ENCODE measurements at places on chromosomes 11 and 22.

DNA sequence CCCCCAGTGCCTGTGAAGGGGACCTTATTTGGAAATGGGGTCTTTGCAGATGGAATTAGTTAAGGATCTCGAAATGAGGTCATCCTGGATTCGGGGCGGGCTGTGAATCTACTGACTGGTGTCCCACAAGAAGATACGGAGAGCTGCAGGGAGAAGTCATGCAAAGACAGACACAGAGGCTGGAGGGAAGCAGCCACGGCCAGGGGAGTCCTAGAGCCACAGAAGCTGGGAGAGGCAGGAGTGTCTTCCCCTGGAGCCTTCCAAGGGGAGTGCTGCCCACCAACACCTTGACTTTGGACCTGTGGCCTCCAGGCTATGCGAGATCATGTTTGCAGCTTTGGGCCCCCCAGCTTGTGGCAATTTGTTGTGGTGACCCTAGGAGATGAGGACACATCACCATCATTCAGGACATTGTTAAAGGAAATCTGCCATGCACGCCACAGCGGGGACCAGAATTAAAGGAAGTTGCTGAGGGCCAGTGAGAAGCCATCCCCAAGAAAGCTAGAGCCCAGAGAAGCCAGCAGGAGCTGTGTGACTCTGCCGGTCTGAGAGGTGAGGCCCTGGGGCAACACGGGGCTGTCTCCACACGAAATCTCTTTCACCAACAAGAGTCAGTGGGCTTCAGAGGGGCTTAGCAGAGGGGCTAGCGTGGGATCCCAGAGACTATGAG lies 434.7 kb downstream of the BRD1 start:
- no peak for DNase-seq

GRCh38 chr11:57936050-57936418 lies 87.6 kb upstream of the OR9Q1 start:
- DNase-seq: no peak

DNA sequence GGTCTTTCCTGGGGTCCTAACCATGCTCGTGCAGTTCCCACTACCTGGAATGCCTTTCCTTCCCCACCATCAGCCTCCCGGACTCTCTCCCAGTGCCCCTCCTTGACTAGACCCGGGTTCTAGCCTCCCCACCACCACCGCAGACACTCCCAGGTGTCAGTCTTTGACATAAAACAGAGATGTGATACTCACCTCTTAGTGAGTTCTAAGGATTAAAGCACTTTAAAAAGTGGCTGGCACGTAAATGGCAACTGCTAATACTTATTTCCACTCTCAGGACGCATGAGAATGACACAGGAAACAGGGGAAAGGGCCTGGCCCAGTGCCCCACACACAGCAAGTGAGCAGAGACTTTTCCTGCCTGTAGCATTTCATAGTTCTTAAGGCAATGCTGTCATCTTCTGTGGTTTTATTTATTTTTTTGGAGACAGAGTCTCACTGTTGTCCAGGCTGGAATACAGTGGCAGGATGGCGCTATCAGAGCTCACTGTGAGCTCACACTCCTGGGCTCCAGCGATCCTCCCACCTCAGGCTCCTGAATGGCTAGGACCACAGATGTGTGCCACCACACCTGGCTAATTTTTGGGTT lies 1.9 kb upstream of the SLC25A45 start:
- DNase-seq: no peak

GRCh38 chr11:111586388-111586831 lies 15.8 kb upstream of the SIK2 start:
- DNase-seq: peak; percentile 78

DNA sequence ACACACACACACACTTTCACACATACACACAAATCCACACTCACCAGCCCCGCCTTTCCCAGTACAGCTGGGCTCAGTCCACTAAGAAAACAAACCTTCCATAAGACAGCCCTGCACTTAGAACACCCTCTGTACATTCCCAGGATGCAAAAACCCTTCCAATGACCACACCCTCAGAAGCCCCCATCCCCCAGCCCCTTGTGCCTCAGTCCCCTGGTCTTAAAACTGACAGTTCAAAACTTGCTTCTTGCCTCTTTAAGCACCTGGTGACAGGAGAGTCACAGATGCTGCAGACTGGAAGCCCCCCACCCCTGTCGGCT lies 23.0 kb downstream of the APLNR start:
- DNase-seq: no peak

DNA sequence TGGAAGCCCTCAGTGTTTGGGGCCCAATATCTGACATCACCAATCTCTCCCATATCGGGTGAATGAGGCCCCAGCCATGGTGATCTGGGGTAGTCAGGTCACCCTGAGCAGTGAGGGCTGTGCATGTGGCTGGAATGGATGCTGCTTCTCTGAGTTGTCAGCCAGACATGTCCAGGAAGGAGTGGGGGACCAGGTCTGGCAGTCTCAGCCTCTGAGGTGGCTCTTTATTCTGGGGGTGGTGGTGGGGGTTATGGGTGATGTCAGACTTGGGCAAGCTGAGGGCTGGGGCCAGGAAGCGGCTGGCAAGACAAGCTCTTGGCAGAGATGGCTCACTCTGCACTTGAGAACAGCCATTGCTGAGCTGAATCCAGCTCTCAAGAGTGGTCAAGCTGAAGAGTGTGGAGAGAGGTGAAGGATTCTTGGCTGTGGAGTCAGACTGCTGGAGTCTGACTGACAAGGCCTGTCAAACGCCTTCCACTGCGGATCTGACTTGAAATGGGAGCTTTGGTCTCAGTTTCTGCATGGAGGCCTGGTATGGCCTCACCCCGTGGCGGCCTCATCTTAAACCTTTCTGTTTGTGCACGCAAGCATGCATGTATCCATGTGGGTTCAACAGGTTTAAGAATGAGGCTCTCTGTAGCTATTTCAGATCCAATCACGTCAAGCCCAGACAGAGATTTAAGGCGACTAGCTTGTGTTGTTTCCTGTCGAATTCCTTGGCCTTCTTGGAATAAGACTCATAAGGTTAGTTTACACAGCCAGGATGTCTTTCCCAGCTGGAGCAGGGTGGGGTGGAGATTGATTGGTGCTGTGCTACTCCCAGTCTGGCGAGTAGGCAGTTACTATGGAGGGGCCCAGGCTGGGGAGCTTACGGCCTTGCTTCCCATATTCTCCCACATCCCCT lies 83.9 kb upstream of the TIMP3 start:
- no peak for DNase-seq

- DNase-seq: peak; percentile 75
These were observed 7.4 kb downstream of the USP2 start for GRCh38 chr11:119373921-119374631.

- DNase-seq: no peak
These were observed 10.3 kb upstream of the UCP3 start for GRCh38 chr11:74019104-74019738.

DNA sequence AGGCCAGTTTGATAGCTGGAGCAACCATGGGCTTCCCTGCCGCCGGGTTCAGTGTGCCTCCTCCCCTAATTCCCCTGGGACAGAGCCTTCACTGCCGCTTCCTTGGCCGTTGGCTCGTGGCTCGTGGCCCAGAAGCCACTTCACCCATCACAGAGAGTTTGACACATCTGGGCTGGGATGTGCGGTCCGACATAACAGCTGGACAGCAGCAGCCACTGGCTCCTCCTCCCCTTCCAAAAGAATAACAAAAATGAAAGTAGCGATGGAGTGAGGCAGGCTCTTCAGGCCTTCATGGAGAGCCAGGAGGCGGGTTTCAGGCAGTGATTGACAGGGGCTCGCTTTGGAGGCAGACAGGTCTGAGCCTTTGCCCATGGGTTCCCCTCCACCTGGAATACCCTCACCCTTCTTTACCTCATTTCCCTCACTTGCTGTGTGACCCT lies 8.2 kb downstream of the CREB3L1 start:
- no peak for DNase-seq

- DNase-seq: no peak
These were observed 75.9 kb downstream of the MAML2 start for GRCh38 chr11:96267001-96267495.

DNA sequence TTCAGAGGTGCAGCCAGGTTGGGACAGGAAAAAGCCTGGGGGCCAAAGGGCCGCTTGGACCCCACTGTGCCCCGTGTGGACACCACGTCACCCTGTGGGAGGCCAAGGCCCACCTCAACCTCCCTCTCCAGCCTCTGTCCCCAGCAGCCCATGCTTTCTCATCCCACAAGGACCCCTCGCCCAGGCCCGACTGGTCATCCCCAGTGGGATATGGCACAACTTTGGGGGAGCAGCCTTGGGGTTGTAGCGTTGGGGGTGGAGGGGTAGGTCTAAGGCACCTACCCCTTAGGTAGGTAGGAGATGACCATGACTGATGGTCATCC lies 44.0 kb downstream of the IGF2 start:
- no peak for DNase-seq

DNA sequence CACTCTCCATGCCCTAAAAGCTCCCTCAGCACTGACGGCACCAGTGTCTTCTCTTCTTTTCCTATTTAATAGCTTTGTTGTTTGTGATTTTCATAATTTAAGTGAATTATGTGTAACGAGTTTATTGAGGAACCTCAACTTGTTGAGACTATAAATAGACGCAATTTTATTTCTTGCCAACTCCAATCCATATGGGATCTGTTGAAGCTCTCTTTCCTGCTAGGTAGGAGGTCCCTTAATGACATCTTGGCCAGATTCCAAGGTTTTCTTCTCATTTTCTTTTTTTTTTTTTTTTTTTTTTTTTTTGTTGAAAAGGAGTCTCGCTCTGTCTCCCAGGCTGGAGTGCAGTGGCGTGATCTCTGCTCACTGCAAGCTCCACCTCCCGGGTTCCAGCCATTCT lies 14.2 kb downstream of the RTL6 start:
- DNase-seq: no peak

- no peak for DNase-seq
These were observed 89.3 kb downstream of the ARHGAP42 start for GRCh38 chr11:100776212-100776896.

DNA sequence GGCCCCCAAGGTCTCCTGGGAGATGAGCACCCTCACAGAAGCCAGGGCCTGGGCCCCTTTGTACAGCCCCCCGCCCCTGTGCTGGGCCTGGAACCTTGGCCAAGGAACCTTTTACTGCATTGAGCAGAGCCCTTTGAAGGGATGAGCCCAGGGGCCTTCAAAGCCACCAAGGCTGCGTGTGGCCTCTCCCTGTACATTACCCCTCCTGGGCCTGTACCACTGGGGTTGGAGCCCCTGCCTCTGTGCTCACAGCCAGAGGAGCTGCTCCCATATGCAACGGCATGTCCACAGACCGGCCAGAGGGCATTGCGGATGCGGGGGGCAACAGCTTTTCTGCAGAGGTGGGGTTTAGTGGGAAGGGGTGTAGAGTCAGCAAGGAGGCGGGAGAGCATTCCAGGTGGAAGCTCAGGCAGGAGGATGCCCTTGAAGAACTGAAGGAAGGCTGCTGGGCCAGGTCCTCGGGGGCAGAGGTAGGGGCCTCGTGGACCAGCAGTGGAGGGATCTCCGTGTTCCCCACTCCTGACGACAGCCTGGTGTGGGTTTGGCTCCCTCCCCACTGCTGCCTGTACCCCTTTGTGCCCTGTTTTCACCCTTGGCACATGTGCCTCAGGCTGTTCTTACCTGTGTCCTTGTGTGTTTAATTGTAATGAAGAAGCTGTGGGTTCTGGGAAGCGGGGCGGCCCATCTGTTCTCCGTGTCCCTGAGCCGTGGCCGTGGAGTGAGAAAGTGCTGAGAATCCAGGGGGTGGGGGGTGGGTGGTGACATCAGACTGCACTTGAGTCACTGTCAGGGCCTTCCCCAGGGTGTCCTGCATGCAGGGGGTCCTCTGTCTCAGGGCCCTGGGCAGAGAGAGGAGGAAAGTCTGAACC lies 46.9 kb downstream of the ARHGAP8 start:
- DNase-seq: no peak

GRCh38 chr11:66345316-66345649 lies 379 bp upstream of the BRMS1 start:
- no peak for DNase-seq

- DNase-seq: no peak
These were observed 24.8 kb downstream of the TPST2 start for GRCh38 chr22:26565181-26565580.

DNA sequence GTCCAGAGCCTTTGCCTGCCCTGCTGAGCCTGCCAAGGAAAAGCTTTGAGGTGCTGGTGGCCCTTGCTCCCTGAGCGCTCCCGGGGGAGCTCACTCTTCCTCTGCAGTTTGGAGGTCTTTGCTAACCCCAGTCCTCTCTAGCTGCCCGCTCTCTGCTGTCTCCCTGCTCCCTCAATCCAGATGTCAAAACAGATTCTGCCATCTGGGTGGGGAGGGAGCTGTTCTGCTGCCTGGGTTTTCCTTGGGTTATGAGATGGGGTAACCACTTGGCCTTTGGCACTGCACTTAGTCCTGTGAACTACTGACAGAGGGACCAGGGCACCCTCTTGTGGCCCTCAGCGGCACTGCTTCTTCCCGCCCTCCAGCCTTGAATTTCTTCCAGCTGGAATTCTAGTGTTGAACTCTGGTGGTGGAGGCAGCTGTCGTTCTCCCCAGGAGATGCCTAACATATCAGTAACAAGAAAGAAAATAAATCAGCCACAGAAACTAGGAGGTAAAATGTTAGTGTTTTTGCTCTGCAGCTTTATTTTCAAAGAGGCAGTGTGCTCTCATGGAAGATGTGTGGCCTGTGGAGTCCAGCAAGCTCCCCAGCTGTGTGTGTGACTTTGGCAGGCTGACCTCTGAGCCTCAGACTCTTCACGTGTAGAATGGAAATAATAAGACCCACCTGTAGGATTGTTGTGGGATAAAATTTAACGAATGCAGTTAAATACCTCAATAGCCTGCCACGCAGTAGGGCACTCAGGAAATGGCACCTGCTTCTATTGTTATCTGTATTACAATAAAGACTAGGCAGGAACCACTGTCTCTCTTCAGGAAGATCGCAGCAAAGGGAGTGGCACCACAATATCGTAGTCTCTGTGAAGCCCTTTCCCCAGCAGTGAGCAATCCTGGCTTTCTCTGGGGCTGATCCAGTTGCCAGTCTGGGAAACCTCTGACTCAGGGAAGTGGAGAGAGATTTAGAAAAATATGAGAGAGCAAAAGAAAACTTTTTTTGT lies 23.4 kb downstream of the ARFGAP2 start:
- DNase-seq: peak; percentile 94

DNA sequence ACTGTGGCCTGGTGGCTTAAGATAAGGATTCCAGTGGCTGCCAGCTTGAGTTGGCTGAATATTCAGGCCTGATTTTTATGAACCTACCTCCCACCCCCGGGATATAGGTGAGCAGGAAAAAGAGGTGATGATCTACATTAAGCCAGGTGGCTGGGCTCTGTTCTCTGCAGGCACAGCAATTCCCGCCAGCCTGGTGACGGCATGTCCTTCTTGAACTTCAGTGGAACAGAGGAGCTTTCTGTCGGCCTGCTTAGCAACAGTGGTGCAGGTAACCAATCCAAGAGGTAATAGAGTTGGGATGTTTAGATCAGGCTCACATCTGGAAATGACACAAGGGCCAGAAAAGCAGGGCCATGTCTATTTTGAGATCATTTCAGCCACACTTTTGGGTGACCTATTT lies 68.7 kb downstream of the DEPDC5 start:
- DNase-seq: no peak

DNA sequence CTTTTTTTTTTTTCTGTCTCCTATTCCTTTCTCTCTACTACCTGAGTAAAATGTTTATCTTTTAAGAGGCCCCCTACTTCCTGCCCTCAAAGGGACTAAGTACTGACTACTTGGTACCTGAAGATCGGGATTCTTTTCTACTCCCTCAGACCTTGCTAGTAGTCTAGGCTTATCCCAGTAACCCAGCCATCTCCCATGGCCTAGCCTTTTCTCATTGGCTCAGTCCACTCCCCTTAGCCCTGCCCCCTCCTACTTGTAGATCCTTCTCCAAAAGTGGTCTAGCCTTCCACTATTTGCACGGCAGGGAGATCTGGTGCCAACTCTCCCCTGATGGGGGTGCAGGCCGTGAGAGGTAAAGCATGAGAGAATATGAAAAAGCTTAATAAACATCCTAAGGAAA lies 133.7 kb downstream of the RCN1 start:
- DNase-seq: no peak

Measured in OCI-LY7 (cell line).